ENCODE measurements at places on chromosomes 11 and 22.
A peak's percentile ranks its signal among the peaks of the same experiment; 100 is the strongest.

DNA sequence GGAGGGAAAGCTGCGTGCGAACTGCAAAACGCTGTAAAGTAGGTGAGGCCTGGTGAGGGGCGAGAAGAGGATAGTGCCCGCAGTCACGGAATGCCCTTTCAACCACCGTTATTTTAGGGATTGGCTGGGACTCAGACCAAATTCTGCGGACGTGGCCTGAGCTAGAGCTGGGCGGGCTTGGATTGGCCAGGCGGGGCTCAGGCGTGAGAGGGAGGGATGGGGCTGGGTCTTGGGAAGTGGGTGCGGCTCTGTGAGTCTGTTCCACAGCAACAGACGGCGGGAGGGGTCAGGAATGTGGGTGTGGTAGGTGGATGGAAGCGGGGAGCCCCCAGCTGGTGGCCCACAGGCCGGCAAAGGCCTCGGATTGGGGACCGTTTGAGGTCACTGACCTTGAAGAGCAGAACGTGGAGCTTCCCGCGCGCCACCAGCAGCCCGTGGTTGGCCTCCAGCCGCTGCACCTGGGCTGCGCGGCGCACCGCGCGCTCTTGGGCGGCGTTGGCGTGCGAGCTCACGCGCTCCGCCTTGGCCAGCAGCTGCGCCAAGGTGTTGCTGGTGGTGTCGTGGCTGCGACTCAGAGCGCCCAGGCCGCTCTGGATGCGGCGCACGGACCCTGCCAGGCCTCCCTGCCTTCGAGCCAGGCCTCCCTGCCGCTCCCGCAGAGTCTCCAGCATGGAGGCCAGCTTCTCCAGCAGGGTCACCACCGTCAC lies 444 bp downstream of the CAVIN3 start:
- DNase-seq = peak; percentile 90

DNA sequence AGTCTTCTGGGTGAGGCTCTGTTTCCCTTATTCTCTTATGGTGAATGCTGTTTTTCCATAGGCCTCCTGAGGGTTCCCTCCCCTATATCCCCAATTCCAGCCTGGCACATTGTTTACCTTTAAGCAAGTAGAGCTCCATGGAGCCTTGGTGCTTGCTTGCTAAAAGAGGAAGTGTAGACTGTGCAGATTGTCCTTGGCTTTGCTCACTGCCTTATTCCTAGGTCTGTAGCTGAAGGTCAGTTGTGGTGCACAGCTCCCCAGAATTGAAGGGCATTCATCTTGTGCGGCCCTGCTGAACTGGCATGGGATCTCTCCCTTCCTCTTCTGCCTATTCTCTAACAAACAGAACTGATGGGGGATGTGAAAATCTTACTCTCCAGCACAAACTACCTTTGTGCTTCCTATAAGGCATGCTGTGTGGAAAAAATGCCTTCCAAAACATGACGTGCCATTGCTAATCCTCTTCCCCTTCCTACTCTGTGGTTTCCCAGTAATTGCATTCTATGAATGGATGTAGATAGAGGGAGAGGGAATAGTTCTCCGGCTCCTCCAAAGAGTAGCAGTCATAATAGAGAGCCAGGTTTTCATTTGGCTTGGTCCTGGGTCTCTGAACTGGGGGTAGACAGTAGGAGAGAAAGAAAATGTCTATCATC lies 34.2 kb upstream of the PLET1 start:
- DNase-seq = no peak

DNA sequence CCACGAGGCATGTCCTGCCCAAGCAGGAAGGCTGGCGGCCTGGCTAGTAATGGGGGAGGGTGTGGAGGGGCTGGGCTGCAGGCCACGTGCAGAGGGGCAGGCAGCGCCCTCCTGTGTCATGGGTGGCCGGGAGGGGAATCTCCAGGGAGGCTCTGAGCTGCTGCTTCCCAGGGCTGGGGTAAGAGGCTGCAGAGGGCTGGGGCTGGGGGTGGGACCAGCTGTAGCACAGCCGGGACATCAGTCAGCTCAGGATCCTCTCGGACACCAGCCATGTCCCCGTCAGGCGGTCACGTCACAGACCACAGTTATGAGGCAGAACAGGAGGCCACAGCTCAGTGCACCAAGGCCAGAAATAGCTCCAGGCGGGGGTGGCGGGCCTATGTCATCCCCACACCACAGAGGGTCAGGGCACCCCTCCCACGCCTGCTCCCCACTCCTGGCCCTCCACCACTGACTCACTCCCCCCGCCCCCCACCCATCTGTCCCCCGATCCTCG lies 21.1 kb downstream of the RTN4R start:
- DNase-seq = no peak

GRCh38 chr11:69218271-69218682 lies 62.5 kb downstream of the SMIM38 start:
- DNase-seq = no peak

DNA sequence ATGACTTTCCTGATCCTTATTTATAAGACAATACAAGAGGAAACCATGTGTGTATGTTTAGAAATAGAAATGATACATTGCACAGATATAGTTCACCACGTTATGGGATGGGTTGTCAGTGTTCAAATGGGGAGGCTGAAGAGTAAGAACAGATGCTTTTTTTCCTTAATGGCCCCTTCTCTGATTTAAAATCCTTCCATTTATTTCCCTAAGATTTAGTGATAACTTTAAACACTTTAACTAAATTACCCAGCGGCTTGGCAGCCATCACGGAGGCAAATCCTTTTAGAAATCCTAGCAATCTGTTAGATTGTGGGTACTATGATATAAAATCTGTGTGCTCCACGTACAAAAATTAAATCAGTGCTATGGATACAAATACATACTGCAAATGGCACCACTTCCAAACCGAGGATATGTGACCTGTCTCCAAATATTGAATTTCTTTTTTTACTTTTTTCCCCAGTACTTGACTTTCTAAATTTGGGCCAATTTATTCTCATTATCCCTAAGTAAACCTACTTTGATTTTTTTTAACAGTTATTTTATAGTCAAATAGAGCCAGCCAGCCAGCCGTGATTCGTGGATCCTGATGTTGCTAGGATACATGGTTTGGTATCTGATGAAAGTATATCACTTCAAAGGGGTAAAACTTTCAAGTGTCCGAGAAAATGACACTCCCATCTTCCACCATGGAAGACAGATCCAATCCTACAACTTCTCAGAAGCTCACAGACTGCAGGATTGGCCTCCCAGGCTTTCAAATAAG lies 46.1 kb downstream of the BDNF start:
- no peak for DNase-seq

- DNase-seq = no peak
Observed at GRCh38 chr11:84924154-84924692, 702.9 kb downstream of the DLG2 start.

DNA sequence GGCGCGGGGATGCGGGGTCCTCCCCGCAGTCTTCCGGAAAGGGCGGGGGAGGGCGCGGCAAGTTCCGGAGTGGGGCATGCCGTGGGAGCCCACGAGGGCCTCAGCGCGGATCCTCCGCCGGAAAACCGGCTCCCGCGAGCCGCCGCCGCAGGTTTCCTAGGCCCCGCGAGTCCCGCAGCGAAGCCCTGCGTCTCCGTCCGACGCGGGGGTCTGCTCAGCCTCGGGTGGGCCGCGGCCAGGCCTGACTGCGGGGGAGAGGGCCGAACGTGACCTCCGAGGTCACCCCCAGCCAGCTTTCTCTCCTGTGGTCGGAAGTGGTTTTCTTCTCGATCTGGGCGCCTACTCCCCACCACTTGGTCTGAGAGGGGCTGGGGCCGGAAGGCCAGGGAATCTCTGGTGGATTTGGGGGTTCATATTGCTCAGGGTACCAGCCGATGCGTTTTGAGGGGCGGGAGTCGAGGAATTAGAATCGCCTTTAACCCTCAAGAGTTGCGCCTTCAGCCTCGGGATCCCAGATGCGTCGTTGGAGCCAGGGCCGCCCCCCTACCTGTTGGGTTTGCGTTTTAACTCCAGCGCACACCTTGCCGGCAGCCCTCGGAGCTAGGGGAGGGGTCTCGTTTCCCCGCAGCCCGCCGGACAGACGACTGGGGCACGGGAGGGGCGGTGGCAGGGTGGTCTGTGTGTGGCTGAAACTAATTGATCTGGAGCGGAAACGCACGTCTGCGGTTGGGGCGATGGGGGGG lies 3.6 kb upstream of the CCND1 start:
- no peak for DNase-seq

- no peak for DNase-seq
Observed at GRCh38 chr11:28592141-28592540, 484.0 kb downstream of the METTL15 start.

- DNase-seq = no peak
Observed at GRCh38 chr11:72228229-72228843, 3.8 kb downstream of the INPPL1 start.
